Left kidney (tissue), 8 donors: ENCODE measurements at places on chromosomes 4 and X. TPM values are rescaled to one million over a fixed set of nuclear protein-coding genes. Genes with fewer than 3 reads are reported as not detected.

The PDGFRA gene
- polyA plus RNA-seq: 159 TPM

The MSX1 gene
- 0.76 TPM for polyA plus RNA-seq

The GRPEL1 gene
- 32.6 TPM for polyA plus RNA-seq

The AFF2 gene
- 6.5 TPM for polyA plus RNA-seq

The TRIM2 gene
- polyA plus RNA-seq: 78.6 TPM

The ADH1B gene
- polyA plus RNA-seq: 16.7 TPM

The RTL3 gene
- polyA plus RNA-seq: not detected

The VCX3A gene
- polyA plus RNA-seq: not detected

The TLR2 gene
- polyA plus RNA-seq: 9.8 TPM

The FGF2 gene
- 9.4 TPM for polyA plus RNA-seq

The DNAAF6 gene
- polyA plus RNA-seq: 0.08 TPM

The DACH2 gene
- polyA plus RNA-seq: 30.7 TPM

The NHSL2 gene
- 11.6 TPM for polyA plus RNA-seq

The PROM1 gene
- polyA plus RNA-seq: 44.6 TPM

The ABRAXAS1 gene
- polyA plus RNA-seq: 31.5 TPM

The NIPAL1 gene
- 11.0 TPM for polyA plus RNA-seq

The RS1 gene
- 0.25 TPM for polyA plus RNA-seq

The DUX4 gene
- not detected for polyA plus RNA-seq

The NDNF gene
- polyA plus RNA-seq: 84.9 TPM

The GPR173 gene
- 26.3 TPM for polyA plus RNA-seq

The ALAS2 gene
- polyA plus RNA-seq: 8.1 TPM

The INTS6L gene
- polyA plus RNA-seq: 32.2 TPM

The RAB33A gene
- polyA plus RNA-seq: 0.52 TPM

The MAOA gene
- 19.4 TPM for polyA plus RNA-seq

The SOX3 gene
- polyA plus RNA-seq: not detected

The SPANXA1 gene
- polyA plus RNA-seq: not detected

The GAGE2A gene
- polyA plus RNA-seq: not detected
